DMS 273 treated with DMSO at 0.1 percent for 48 hours (cell line): ENCODE measurements at places on chromosomes 7 and 10.
A peak's percentile ranks its signal among the peaks of the same experiment; 100 is the strongest.

DNA sequence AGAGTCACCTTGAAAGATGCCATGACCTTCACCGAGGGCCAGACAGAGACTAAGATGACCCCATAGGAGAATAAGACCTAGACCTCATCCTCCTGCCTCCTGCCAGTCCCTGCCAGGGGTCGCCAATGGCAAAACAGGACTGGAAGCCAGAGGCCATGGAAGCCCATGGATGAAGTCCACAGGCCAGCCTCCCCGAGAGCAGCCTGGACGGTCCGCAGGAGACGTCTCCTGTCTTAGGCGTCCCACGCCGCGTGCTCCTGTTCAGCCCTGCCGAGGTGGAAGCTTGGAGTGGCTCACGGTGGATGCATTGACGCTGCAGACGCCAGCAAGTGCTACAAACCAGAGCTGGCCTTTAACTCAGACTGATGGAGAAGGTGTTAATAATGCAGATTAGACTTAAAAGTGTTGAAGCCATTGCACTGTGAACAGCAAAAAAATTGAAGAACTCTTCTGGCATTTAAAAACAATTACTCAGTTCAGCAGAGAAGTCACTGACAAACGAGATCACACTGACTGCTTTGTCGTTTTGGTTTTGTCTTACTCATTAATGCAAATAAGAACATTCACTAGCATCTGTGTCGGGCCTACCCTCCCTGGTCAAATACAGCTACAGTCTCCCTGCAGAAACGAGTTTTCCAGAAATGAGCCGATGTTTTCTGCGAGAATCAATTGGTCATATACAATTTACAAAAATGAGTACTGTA, 38.1 kb upstream of the FAM20C start:
- no peak for DNase-seq

DNA sequence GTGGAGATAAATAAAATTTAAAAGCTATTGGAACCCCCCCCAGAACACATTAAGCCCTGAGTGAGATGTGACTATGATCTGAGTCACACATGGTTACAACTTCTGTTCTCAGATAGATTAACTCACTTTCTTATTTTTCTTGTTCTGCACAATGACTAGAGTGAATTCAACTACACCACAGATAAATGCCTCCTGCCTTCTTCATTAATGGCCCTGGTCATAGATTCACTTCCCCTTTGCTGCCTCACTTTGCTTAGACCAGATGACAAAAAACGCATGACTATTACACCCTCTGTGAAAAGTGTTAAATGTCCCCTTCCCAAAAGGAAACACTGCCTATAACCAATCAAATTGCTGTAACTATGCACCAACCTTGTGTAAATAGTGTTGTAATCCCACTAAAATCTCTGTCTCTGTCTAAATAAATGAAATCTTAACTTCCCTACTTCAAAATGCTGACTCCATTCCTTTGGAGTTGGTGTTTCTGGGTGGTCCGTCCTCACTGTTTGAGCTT, 49.4 kb downstream of the AKR1D1 start:
- no peak for DNase-seq

DNA sequence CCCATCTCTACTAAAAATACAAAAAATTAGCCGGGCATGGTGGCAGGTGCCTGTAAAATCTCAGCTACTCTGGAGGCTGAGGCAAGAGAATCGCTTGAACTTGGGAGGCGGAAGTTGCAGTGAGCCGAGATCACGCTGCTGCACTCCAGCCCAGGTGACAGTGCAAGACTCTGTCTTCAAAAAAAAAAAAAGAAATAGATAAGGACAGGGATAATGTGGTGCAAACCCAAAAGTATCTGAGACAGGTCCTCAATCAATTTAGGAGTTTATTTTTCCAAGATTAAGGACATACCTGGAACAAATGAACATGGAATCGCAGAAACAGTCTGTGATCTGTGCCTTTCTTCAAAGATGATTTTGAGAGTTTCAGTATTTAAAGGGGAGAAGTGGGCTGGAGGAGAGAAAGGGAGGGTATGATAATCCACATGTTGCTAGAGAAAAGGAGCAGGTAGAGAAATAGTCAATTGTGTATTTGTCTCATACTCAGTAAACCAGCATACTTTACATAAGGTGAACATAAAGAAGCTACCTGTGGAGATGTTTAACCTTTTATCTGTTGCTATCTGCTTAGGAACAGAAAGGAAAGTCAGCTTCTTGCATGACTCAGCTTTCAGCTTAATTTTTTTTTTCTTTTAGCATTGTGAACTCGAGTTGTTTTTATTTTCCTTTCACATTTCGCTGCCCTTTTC, 4.9 kb upstream of the MTPN start:
- DNase-seq = no peak

GRCh38 chr7:81333004-81333403, 414.2 kb upstream of the SEMA3C start:
- DNase-seq = no peak

DNA sequence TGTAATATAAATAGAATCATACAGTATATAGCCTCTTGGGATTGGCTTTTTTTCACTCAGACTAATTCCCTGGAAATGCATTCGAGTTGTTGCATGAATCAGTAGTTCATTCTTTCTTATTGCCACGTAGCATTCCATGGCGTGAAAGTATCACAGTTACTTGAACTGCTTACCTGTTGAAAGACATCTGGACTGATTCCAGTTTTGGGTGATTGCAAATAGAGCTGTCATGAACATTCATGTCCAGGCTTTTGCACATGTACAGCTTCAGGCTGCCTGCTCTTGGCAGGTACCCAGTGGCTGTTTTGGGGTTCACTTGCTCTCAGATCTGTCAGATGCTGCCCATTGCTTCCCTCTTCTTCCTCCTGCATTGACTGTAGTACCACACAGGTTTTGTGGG, 54.9 kb downstream of the LRGUK start:
- DNase-seq = no peak

GRCh38 chr7:140607441-140607989, 33.1 kb downstream of the DENND2A start:
- no peak for DNase-seq

GRCh38 chr7:155351120-155351870, 53.6 kb downstream of the INSIG1 start:
- DNase-seq = no peak

DNA sequence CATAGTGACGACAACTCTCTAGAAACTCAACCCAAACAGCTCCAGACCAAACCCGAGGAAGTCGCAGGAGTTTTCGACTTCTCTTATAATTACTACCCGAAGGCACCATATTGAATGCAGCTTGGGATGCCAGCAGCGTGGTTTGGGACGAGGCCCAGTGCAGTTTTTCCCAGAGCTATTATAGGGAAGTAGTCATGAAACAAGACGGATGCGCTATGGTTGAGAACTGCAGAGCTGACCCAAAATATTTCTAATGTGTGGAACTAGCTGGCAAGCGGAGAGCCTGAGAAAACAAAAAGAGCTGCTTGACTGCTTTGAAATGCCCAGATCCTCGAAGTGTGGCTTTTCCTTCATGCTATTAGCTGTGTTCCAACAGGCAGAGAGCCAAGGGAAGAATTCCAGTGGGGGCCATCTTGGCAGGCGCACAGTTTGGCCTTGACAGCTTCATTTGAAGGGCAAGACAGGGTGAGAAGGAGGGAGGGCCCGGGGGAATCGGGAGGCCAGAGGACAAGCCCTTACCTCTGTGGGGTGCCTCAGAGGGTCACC, 122.7 kb downstream of the CUL2 start:
- DNase-seq = no peak

- DNase-seq = peak; percentile 43
These were observed 40.6 kb upstream of the ADD3 start for GRCh38 chr10:109966961-109967738.

DNA sequence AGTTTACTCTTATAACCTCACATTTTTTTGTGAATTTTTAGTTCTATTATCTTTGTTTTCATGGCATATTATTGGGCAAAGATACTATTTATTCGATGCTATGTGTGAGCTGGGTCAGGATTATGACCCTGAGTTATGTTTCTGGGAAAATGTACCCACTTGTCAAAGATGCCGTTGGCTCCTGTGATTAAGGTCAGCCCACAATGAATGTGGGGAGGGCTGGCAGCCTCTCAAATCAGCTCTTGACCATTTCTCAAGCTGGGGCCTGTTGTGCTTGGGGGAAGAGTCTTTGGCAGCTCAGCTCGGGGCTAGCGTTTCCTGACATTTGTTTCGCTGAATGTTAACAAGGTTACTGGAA, 97.5 kb downstream of the TCF7L2 start:
- DNase-seq = no peak

DNA sequence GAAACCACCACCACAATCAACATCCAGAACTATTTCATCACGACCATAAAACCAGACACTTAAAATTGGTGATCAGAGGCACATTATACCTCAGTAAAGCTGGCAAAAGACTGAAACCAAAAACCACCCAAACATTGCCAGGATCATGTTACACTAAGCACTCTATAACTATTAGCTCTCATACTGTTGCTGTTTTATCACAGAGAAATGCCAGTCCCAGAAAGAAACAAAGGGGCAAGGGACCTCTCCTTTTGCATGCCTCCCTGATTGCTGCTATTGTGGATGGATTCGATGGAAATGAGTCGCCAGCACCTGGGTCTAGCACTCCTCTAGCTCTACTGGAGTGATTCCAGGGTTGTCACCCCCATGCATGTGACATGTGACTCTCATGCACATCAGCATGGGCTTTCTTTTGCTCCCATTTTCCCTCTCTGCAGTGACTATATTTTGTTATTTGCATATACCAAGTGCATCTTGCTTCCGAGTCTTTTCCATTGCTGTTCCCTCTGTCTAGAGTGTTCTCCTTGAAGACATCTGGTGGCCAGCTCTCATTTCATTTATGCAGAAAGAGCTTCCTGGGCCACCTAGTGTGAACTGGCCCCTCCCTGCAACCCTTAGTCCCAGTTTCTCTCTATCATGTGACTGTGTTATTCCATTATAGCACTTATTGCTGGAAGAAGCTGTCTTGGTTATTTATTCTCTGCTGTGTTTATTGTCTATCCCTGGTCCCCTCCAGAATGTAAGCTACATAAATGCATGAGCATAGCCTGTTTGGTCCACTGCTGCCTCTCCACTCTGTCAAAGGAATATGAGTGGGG, 300.6 kb downstream of the PLXNA4 start:
- DNase-seq = peak; percentile 74

DNA sequence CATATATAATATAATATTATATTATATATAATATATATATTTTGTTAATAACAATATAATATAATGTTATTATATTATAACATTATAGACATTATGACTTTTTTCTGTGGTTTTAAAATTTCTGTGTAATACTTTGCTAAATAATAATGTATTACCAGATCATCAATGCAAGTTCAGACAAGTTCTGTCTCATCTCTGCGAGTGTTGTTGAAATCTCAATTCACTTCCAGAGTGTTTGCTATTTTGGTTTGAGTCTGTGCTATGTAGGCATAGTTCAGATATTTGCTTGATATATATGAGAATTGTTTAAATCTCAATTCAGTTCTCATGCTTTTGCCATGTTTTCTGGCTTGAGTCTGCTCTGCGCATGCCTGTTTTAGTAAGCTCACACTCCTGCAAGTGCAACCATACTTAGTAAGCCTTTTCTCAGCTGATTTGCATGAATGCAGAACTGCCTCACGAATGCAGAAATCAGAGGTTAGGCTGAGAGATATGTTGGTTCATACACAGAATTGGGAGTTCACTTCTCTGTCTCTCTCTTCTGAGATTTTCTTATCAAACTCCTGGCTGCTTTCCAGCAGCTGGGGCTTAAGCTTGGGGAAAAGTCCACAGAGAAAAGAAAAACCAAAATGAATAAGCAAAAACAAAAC, 830.2 kb upstream of the SORCS1 start:
- no peak for DNase-seq

- no peak for DNase-seq
These were observed 146.8 kb downstream of the ADCY1 start for GRCh38 chr7:45720989-45721388.

DNA sequence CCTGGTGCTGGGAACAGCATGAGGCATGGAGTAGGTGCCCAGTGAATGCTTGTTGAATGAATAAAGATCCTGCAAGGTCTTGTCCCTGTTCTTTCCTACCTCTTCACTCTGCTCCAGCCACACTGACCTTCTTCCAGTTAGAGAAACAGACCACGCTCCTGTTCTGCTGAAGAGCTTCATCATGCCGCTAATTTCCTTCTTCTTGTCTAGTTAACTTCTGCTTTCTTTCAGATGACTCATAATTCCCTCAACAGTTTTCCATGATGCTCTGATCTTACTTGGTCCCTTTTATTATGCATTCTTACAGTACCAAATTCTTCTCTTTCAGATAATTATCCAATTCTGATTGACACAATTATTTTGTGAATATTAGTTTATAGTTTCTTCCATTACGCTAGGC, 59.5 kb upstream of the C1QL3 start:
- DNase-seq = no peak

GRCh38 chr10:103910442-103911012, 7.5 kb downstream of the STN1 start:
- DNase-seq = no peak

- DNase-seq = no peak
These were observed 2.5 kb downstream of the TSPAN15 start for GRCh38 chr10:69453795-69454194.

DNA sequence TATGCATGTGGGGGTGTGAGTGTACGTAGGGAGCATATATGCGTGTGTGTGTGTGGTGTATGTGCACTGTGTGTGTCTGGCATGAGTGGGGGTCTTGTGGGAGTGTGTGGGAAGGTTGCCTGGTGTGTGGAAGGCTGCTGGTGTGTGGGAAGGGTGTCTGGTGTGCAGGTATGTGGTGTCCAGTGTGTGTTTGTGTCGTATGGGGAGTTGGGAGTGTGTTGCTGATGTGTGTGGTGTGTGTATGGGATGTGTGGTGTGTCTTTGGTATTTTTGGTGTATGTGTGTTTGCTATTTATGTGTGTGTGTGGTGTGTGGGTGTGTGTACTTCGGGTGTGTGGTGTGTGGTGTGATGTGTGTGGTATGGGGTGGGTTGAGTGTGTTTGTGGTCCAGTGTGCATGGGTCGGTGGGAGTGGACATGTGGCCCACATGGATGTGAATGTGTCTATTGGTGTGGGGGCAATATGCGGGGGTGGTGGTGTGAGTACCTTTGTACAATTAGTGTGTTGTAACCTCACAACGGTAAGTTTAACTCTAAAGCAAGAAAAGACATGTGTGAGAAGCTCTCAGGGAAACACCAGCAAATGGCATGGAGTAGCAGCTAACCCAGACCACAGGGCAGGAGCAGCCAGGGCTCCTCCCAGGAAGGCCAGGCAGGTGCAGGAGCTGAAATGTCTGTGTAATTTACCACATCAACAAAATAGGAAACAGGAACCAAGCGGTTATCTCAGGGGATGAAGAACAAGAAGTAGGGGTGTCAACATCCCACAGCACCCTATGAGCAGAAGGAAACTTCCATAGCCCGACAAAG, 11.9 kb downstream of the ANTXRL start:
- no peak for DNase-seq

DNA sequence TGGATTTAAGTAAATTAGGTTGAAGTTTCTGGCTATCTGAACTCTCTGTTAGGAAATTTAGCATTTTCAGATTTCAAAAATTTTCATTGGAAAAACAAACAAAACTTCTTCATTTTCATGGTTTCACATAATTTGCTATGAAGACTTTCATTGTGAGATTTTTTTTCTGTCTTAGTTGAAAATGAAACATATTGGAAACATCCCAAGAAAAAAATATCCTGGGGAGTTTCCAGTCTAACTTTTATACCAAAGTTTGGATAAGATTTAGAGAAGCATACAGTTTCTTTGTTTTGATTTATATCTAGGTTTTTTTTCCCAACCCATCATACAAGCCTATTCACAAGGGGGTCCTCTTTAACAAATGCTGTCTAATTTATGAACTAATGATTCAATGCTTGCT, 300.5 kb upstream of the SEMA3A start:
- DNase-seq = no peak
